Renal cortical epithelial cell (primary cell): ENCODE measurements at places on chromosomes 1 and 21.

- DNase-seq = no peak
Measured at GRCh38 chr1:34856697-34857096, 2.9 kb downstream of the SMIM12 start.

DNA sequence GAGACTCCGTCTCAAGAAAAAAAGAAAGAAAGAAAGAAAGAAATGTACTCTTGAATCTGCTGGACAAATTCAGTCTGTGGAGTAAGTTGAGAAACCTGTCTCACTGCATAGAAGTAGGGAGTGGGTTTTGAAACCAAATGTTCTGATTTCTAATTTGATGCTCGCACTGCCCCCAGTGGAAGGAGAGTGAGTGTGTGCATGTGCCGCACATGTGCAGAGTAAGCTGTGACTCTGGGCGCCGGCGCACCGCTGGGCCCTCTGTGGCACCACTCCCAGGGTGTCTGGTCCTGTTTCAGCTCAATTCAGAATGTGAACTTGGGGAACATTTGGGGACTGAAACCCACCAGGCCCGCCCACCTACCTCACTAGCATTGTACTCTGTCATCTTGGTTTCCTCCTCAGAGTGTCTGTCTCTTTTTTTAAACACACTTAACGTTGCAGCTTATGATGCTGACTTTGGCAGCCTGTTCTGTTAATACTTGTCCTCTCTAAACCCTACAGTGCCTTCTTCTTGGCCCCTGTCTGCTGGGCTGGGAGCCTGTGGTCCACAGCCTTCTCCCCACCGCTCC, 104.6 kb downstream of the CACNA1E start:
- no peak for DNase-seq

GRCh38 chr1:116891396-116892079, 18.2 kb upstream of the PTGFRN start:
- DNase-seq = peak; percentile 32

DNA sequence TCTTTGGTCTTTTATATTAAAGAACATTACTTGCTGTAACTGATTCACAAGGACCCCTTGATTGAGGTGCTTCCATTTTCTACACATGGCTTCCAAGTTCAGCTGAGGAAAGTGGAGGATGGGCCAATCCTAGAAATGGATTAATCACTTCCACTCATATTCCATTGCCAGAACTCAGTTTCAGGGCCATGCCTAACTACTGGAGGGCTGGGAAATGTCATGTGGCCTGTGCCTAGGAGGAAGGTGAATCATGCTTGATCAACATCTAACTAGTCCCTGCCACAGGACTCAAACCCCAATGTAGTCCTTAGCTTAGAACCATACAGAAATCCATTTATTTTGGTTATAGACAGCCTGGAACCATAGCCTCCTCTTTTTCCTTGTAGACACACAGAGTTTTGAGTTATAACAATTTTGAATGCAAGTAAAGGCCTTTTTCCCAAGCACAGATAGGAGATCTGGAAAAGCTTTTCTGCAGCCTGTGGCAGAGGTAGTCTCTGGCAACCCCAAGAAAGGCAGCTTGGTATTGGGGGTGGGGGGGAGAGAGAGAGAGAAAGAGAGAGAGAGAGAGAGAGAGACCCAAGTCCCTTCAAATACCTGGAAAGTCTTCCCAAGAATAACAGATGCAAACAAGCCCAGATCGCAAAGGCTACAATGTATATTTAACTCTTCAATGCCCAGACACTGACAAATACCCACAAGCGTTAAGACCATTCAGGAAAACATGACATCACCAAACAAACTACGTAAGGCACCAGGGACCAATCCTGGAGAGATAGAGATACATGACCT, 12.5 kb downstream of the MAST2 start:
- peak; percentile 32 for DNase-seq

DNA sequence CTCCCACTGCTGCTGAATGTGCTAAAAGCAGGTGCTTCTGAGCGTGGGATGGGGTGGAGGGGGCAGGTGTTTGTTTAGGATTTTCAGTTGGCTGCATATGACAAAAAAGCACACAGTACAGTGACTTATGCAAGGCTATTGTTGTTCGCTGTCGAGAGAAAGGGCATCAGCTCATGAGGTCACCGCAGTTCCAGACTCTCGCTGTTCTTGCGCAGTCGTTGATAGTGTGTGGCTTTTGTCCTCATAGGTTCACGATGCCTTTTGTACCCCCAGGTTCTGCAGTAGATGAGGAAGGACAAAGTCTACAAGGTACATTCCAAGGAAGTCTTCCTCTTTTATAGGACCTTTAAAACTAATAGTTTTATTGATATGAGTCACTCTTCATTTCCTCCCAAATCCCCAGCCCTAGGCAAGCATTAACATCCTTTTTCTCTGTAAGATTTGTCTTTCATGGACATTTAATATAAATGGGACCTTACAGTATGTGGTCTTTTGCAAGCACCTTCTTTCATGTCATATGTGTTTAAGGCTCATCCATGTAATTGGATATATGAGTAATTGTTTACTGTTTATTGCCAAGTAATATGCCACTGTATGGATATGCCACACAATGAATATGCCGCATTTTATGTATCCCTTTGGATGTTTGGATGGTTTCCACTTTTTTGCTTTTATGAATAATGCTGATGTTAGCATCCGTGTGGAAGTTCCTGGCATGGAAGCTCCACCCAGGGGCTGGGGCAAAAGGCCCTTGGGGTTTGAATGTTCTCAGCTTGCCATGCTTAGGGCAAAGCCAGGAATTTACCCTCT, 14.5 kb upstream of the NLRP3 start:
- DNase-seq = no peak

GRCh38 chr1:169059421-169059820, 47.1 kb upstream of the ATP1B1 start:
- DNase-seq = peak; percentile 36

- peak; percentile 33 for DNase-seq
Measured at GRCh38 chr1:165114022-165114888, 242.3 kb downstream of the LMX1A start.

- no peak for DNase-seq
Measured at GRCh38 chr1:7754234-7754633, 16.9 kb upstream of the VAMP3 start.

DNA sequence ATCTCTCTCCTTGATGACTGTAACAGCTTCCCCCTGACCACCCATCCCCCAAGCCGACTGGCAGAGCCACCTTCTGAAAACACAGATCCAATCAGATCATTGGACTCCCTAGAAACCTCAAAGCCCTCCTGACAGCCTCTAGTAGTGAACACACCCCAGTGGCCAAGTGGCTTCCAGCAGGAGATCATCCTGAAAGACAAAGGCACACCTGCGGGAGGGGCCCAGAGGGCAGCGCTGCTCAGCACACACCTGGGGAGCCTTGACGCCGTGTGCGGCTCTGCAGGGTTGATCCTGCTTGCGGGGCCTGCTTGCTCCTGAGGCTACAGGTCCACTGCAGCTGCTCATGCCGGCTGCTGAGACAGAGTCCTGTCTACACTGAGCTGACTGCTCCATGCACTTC, 41.5 kb downstream of the SLC66A1 start:
- DNase-seq = no peak

DNA sequence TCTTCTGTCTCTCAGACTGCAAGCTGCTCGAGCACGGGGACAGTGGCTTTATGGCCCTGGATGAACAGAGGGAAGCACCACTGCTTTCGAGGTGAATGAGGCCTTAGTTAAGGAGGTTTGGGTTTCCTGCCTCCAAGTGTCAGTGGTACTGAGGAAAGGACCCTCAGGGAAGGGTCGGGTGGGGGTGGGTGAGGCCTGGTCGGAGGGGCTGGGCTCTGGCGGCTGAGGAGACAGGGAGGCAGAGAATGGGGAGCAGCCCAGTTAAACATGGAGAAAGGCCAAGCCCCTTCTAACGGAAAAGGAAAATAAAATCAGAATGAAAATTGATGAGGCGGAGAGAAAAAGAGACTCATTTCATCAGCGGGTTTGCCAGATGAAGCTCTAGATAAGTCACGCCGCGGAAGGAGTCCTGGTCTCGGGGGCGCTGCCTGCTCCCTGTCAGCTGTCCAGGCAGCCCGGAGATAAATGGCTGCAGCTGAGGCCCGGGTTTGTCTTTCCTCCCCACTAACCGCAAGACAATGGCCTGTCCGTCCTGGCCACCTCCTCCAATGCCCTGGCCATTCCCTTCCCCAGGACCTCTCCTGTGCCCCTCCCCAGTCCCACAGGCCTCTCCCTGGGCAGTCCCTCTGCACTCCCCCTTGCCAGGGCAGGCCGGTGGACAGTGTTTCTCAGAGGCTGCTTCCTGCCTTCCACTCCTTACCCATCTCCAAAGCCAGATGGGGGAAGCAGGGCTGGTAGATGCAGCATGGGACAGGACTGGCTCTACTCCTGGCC, 55.2 kb downstream of the LRRN2 start:
- no peak for DNase-seq

DNA sequence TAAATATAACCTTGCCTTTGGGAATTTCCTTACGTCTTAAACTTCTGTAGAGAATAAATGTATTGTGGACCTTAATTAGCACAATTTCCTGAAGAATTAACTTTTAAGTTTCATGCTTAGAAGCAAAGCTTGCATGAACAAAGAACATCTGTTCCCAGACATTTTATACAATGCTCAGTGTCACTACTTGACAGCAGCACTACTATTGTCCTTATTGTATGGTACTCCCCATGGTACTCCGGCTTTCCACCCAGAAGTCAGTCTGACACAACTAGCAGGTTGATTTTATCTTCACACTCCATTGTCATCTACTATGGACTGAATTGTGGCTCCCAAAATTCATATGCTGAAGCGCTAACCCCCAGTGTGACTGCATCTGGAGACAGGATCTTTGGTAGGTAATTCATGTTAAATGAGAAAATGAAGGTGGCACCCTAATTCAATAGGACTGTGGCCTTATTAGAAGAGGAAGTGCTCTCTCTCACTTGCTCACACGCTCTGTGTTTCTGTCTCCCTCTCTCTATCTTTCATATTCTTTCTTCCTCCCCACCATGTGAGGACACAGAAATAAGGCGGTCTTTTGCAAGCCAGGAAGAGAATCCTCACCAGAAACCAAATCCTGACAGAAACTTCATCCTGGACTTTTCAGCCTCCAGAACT, 10.7 kb upstream of the OR2B11 start:
- no peak for DNase-seq

DNA sequence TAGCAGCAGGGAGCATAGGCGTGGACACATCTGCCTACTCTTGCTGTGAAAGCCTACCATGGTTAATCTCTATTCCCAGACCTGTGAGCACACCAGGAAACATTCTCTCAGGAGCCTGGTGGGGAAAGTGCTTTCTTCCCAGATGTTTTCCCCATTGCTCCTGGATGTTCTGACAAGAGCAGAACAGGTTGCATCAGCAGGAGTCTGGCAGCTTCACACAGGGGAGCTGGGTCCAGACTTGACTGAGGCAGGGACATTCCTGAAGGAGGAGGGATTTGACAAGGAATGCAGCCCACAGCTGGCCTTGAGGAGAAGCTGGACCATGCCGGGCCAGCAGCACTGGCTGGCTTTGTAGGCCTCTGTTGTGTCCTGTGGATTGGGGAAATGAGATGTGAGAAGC, 21.0 kb upstream of the ARTN start:
- DNase-seq = peak; percentile 21

DNA sequence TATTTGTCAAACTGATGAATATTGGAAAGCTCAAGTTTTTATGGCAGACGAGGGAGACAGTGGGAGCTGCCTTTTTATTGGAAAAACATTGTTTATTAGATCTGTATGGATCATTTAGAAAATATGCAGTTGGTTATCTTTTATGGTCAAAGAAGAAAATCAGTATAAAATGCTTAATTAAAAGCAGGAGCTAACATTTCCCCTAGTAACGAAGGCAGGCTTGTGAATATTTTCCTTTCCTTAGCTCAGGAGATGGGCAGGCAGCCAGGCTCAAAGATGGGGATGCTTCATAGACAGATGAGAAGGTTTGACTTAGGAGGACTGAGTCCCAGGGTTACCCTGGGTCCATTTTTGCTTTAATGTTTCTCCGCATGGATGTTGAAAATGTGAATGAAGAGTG, 26.0 kb downstream of the ROR1 start:
- no peak for DNase-seq

GRCh38 chr1:32250893-32251716, at the start of gene LCK:
Gene LCK, plus strand, starts transcription at chr1:32251265. Its CDS starts 23,065 bp downstream, at chr1:32274330.
- DNase-seq = no peak

DNA sequence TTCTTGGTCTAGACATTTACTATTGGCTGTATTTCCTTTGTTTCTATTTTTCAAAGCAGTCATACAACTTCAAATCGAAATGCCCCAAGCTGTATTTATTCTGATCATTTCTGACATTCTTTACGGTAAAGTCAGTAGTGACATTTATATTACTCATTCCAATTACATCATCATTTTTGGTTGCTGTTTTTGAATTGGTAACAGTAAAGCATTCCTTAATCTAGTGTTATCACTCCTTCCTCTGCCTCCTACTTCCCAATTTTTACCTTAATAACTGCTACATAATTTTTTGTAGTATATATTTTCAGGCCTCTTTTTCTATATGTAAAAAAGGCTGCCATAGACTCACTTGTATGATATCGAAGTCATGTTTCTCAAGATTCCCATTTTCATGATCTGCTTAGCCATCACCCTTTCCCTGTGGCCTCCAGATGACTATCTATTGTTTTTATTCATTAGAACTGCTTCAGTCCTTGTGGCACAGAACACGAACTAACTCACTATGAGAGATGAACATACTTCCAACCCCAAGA, 167.2 kb downstream of the RUNX1 start:
- DNase-seq = peak; percentile 90

GRCh38 chr1:3125078-3125477, 56.1 kb downstream of the PRDM16 start:
- DNase-seq = no peak
